ENCODE measurements at places on chromosomes 3 and 15.
A peak's percentile ranks its signal among the peaks of the same experiment; 100 is the strongest.

DNA sequence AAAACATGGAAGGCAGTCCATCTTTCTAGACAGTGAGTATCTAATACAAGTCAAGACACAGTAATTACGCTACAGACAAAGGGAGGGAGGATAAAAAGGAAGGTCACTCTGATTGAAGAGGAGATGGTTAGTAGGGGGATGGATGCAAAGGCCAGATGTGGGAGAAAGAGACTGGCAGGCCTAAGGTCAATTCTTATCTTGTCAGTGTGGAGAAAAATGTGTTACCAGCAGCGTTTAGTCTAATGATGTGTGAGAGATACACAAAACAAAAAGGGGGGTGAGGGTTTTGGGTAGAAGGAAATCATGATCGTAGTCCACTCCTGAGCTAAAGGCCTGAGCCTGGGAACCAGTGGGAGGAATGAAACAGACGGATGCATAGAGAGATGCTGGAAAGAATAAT is 46.7 kb downstream of the RFTN1 start:
- no peaks in the 10 kb centered on the region for H3K4me1 ChIP-seq
- H3K36me3 ChIP-seq = no peaks in the 10 kb centered on the region
- no peak overlapping the region for H3K27ac ChIP-seq
- no peak for DNase-seq
- no peaks in the 10 kb centered on the region for H3K27me3 ChIP-seq
- H3K4me3 ChIP-seq = no peak overlapping the region

DNA sequence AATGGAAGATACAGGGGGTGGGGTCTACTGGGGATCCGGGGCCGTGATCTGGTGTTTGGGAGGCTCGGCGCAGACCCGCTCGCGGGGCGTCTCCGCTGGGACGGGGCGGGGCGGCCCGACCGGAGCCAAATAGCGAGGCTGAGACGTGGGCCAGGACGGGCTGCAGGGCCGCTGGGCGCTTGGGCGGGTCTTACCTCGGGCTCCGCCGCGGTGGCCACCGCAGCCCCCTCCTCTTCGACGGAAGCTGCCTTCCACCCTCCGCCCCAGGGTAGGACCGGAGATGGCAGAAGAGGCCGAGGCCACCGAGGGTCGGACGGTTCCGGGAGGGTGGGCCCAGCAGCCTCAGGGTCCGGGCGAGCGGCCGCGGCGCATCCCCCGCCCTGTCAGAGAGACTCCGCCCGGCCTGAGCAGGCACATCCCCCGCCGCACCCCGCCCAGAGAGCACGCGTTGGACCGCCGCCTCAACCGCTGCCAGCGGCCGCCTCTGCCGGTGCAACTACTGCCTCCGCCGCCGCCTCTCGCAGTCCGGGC is 399 bp downstream of the MYO9A start:
- no peaks in the 10 kb centered on the region for H3K27me3 ChIP-seq
- DNase-seq = peak; percentile 71
- H3K4me1 ChIP-seq = peaks cover 4% of the 10 kb centered on the region
- H3K36me3 ChIP-seq = no peaks in the 10 kb centered on the region

GRCh38 chr3:29695643-29696198 is 414.9 kb downstream of the RBMS3 start:
- H3K4me3 ChIP-seq = no peak overlapping the region
- no peak for DNase-seq
- H3K36me3 ChIP-seq = no peaks in the 10 kb centered on the region
- no peaks in the 10 kb centered on the region for H3K27me3 ChIP-seq
- H3K27ac ChIP-seq = peak overlapping the region; percentile 17
- H3K4me1 ChIP-seq = peaks cover 3% of the 10 kb centered on the region

- H3K27ac ChIP-seq = no peak overlapping the region
- H3K36me3 ChIP-seq = no peaks in the 10 kb centered on the region
- H3K4me1 ChIP-seq = no peaks in the 10 kb centered on the region
- H3K27me3 ChIP-seq = no peaks in the 10 kb centered on the region
Measured at GRCh38 chr3:20669675-20670074, 483.7 kb upstream of the SGO1 start.

- H3K4me1 ChIP-seq = peaks cover 3% of the 10 kb centered on the region
- peaks cover 27% of the 10 kb centered on the region for H3K27me3 ChIP-seq
- no peak overlapping the region for H3K4me3 ChIP-seq
- no peak for DNase-seq
- H3K27ac ChIP-seq = no peak overlapping the region
Measured at GRCh38 chr3:195757438-195757770, 36.6 kb downstream of the MUC20 start.

DNA sequence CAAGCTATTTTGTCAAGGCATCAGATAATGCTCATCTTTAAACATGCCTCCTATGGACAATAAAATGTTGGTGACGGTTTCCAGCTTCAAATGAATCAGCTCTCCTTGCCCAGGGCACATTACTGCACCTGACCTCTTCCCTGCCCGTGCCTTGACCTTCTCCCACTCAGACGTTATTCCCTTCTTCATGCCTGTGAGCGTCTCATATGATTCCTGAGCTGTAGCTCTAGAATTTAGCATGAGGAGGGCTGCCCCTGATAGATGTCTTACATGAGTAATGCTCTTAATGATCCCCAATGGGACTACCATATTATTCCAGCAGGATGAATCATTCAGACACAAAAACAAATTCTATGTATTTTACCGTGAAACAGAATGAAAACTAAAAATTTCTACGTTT is 762.7 kb downstream of the ROBO1 start:
- no peak for DNase-seq
- no peaks in the 10 kb centered on the region for H3K27me3 ChIP-seq
- no peak overlapping the region for H3K27ac ChIP-seq
- H3K36me3 ChIP-seq = no peaks in the 10 kb centered on the region
- no peak overlapping the region for H3K4me3 ChIP-seq
- peaks cover 4% of the 10 kb centered on the region for H3K4me1 ChIP-seq

GRCh38 chr3:192186045-192186444 is 541.3 kb downstream of the FGF12 start:
- H3K27me3 ChIP-seq = no peaks in the 10 kb centered on the region
- no peaks in the 10 kb centered on the region for H3K36me3 ChIP-seq
- H3K4me1 ChIP-seq = no peaks in the 10 kb centered on the region
- DNase-seq = no peak

DNA sequence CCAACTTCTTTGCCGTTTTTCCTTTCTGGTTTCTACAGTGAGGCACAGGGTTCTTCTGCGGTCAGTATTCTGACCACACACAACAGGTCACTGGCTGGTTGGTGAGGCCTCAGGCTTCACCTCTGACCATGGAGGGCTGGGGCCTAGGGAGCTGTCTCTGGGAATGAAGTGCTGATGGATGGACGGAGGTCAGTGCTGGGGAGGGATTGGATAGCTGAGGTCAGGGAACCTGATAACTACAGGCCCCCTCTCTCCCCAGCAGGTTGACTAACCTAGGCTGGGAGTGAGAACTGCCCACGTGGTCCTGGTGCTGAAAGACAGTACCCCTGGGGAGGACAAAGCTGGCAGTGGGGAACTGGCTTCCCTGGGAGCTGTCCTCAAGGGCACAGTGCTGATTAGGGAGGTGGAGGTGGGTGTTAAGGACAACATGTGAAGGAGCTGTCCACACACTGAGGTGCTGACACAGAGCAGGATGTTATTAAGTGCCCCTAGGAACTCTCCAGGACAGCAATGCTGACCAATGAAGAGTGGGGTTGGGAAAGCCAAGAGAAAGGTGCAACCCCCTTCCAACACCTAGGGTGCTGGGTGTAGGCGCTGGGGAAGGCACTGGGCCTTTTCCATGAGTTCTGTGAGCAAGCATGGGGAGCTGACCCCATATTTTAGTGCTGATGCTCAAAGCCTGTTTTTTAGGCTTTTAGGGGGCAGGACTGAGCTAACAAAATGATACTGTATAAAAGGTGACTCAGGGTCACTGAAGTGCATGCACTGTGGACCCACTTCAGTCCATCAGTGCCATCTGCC is 45.2 kb downstream of the ATP2B2 start:
- DNase-seq = peak; percentile 97
- H3K4me1 ChIP-seq = peaks cover 2% of the 10 kb centered on the region
- H3K4me3 ChIP-seq = no peak overlapping the region
- H3K27me3 ChIP-seq = no peaks in the 10 kb centered on the region
- H3K27ac ChIP-seq = no peak overlapping the region

DNA sequence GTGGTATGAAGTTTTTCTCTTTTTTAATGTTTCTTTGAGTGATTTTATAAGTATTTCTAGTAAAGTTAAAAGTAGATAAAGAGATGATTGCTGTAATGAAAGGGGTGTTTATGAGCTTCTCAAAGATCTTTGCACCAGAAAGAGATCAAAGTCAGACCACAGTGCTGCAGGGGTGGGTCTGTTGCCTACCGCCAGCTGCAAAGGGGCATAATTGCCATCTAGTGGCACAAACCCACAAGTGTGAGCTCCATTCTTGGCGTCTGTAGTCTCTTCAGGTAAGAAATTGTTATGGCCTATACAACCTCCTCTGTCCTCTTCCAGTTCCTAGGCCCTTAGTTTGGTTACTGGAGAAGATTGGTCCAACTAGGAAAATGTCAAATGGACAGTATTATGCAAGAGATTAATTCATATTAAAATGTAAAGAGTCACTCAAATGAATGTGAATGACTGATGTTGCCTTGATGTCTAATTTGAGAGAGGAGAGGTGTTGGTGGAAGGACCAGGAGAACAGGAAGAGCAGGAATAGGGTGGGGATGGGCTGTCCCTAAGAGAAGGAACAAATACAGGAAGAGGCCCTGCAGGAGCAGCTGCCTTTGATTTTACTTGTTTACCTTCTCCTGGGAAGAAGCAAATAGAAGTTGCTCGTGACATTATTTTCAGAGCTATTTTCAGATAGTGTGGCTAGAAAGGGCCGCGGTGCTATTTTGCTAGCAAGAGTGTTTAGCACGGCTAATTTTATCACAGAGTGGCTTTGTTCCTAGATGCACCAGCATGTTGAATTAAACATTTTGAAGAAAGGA is 53.0 kb upstream of the GSK3B start:
- H3K4me1 ChIP-seq = no peaks in the 10 kb centered on the region
- no peak for DNase-seq
- no peak overlapping the region for H3K27ac ChIP-seq
- no peaks in the 10 kb centered on the region for H3K27me3 ChIP-seq
- no peaks in the 10 kb centered on the region for H3K36me3 ChIP-seq
- no peak overlapping the region for H3K4me3 ChIP-seq

DNA sequence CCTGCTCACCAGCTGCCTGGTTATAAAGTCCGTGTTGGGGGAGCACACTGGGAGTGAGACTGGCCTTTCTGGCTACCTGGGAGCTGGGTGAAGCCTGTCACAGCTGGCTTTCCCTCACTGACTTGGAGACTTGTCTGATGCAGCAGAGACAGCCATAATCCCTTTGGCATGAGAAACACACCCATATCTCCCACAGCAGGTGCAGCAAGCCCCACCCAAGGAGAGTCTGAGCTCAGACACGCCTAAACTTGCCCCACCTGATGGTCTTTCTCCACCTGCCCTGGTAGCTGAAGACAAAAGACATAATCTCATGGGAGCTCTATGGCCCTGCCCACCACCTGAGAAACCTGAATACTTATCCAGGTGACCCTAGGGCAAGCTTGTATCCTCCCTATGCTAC is 54.8 kb downstream of the NMD3 start:
- H3K27ac ChIP-seq = no peak overlapping the region
- DNase-seq = no peak
- H3K27me3 ChIP-seq = no peaks in the 10 kb centered on the region
- H3K36me3 ChIP-seq = no peaks in the 10 kb centered on the region
- no peaks in the 10 kb centered on the region for H3K4me1 ChIP-seq

DNA sequence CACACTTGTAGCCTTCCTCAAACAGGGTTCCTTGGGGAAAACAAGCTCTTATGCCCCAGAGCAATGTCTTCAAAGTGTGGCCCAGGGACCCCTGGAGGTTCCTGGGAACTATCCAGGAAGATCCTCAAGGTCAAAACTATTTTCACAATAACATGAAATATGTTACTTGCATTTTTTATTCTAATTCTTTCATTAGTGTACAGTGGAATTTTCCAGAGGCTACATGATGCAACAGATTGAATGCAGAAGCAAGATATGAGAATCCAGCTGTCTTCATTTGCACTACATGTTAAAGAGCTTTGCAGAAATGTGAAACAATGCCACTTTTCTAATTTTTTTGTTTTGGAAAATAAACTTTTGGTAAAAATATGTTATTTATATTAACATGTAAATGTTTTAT is 190.9 kb downstream of the SLC9A9 start:
- no peak for DNase-seq
- H3K4me1 ChIP-seq = no peaks in the 10 kb centered on the region
- H3K36me3 ChIP-seq = no peaks in the 10 kb centered on the region

DNA sequence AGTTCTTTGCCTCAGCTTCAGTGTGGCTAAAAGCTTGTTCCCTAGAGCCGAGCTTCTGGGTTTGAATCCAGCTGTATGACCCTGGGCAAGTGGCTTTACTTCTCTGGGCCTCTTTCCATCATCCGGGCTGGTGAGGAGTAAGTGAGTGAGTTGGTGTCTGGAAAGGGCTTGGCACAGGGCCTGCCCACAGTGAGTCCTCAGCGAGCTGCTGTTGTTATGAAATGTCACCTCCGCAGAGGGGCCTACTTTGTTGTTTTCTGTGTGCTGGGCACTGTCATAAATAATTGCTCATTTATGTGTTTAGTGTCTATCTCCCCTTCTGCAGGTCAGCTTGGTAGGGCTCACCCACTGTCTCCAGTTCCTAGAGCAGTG is 31.7 kb downstream of the SLC6A6 start:
- H3K27ac ChIP-seq = no peak overlapping the region
- peaks cover 35% of the 10 kb centered on the region for H3K4me1 ChIP-seq
- H3K4me3 ChIP-seq = no peak overlapping the region
- no peak for DNase-seq
- H3K27me3 ChIP-seq = no peaks in the 10 kb centered on the region

DNA sequence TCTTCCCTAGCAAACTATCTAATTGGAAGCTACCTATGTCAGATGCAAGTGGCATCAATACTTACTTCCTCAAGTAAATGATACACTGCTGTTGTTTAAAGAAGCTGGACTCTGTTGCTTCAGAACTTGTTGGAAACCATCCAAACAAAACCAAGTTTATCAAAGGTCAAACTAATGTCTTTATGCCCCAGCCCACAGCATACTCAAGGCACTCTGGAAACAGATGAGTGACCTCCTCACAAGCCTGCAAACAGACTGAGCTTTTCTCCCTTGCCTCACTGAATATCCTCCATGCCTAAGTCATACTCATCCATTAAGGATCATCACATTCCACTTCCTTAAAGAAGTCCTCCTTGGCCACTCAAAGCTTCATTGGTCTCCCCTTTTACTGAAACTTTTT is 107.4 kb upstream of the ACP3 start:
- no peaks in the 10 kb centered on the region for H3K27me3 ChIP-seq
- H3K4me3 ChIP-seq = no peak overlapping the region
- no peaks in the 10 kb centered on the region for H3K4me1 ChIP-seq
- no peaks in the 10 kb centered on the region for H3K36me3 ChIP-seq
- DNase-seq = no peak
- H3K27ac ChIP-seq = no peak overlapping the region

- no peaks in the 10 kb centered on the region for H3K36me3 ChIP-seq
- no peak overlapping the region for H3K4me3 ChIP-seq
- no peak overlapping the region for H3K27ac ChIP-seq
- H3K27me3 ChIP-seq = no peaks in the 10 kb centered on the region
- DNase-seq = no peak
- no peaks in the 10 kb centered on the region for H3K4me1 ChIP-seq
Measured at GRCh38 chr3:18740631-18741583, 315.8 kb upstream of the SATB1 start.

- H3K36me3 ChIP-seq = no peaks in the 10 kb centered on the region
- H3K4me1 ChIP-seq = no peaks in the 10 kb centered on the region
- no peak for DNase-seq
- no peak overlapping the region for H3K27ac ChIP-seq
- no peaks in the 10 kb centered on the region for H3K27me3 ChIP-seq
Measured at GRCh38 chr3:101077361-101078011, 84.3 kb upstream of the ABI3BP start.

Data from neuronal stem cell (in vitro differentiated cells).